ENCODE measurements at places on chromosomes 2 and 18.

DNA sequence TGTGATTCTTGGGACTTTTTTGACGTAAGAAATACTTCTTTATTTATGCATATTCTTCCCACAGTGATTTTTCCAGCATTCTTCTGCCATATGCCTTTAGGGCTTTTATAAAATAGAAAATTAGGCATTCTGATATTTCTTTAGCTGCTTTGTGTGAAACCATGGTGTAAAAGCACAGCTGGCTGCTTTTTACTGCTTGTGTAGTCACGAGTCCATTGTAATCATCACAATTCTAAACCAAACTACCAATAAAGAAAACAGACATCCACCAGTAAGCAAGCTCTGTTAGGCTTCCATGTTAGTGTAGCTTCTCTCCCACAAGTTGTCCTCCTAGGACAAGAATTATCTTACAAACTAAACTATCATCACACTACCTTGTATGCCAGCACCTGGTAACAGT lies 62.6 kb downstream of the EIF5B start:
- no peak for DNase-seq

- no peak for DNase-seq
These were observed 45.1 kb downstream of the RPL31 start for GRCh38 chr2:101047075-101047766.

- DNase-seq: no peak
These were observed 496.9 kb upstream of the HNMT start for GRCh38 chr2:137467246-137467862.

GRCh38 chr2:100257939-100258338 lies 64.4 kb downstream of the LONRF2 start:
- DNase-seq: no peak

DNA sequence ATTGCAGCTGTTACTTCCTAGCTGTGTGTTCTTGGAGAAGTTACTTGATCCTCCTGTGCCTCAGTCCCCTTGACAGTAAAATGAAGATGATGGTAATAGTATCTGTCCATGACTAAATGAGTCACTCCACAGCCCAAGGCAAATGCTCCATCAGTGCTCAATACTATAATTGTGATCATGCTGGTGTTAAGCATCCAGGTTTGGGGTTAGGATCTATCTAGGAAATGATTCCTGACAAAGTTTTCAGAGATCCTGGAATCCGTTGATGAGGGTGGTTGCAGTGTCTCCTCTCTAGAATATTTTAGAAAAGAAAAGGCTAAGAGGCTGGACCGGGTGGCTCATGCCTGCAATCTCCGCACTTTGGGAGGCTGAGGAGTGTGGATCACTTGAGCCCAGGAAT lies 2.7 kb upstream of the PRELID3A start:
- no peak for DNase-seq

- no peak for DNase-seq
These were observed 56.3 kb downstream of the SRBD1 start for GRCh38 chr2:45554742-45555140.

GRCh38 chr2:69762025-69762424 lies 20.1 kb downstream of the ANXA4 start:
- DNase-seq: no peak

- DNase-seq: no peak
These were observed 109.1 kb upstream of the OTOS start for GRCh38 chr2:240249423-240250149.

- DNase-seq: no peak
These were observed 49.9 kb upstream of the RAB6C start for GRCh38 chr2:129929321-129930290.
